Activated CD8-positive, alpha-beta T cell treated with anti-CD3 and anti-CD28 coated beads, Interleukin-2, amount 10 ng/mL, durations not matched to agents 7 days and 5 days (primary cell): ENCODE measurements at places on chromosomes 13 and 19. TPM values are rescaled to one million over a fixed set of nuclear protein-coding genes. Genes with fewer than 3 reads are reported as not detected.

TMIGD2 gene
- 39.5 TPM for total RNA-seq

CEACAM21 gene
- total RNA-seq: 49.4 TPM

VAV1 gene
- total RNA-seq: 125 TPM

ALOX5AP gene
- 71.0 TPM for total RNA-seq

STOML3 gene
- total RNA-seq: not detected

ZNF285 gene
- total RNA-seq: 1.7 TPM

CNFN gene
- not detected for total RNA-seq

LILRB1 gene
- 0.91 TPM for total RNA-seq

FFAR2 gene
- total RNA-seq: not detected

URAD gene
- not detected for total RNA-seq

OR7C1 gene
- not detected for total RNA-seq

MED26 gene
- total RNA-seq: 17.2 TPM

FGF14 gene
- not detected for total RNA-seq

SLITRK6 gene
- total RNA-seq: not detected

NALCN gene
- not detected for total RNA-seq

S1PR4 gene
- total RNA-seq: 140 TPM

CCNE1 gene
- 38.7 TPM for total RNA-seq

C19orf67 gene
- total RNA-seq: not detected

LIM2 gene
- not detected for total RNA-seq

ZNF560 gene
- not detected for total RNA-seq

LILRB4 gene
- total RNA-seq: not detected

FUT2 gene
- not detected for total RNA-seq

APBA3 gene
- total RNA-seq: 39.6 TPM

CGB3 gene
- not detected for total RNA-seq

CILP2 gene
- 0.16 TPM for total RNA-seq

PNPLA6 gene
- 166 TPM for total RNA-seq

CAMSAP3 gene
- 0.42 TPM for total RNA-seq

SLC25A41 gene
- 0.18 TPM for total RNA-seq

COL4A2 gene
- not detected for total RNA-seq

KLK3 gene
- not detected for total RNA-seq

DDA1 gene
- total RNA-seq: 44.6 TPM

SLITRK5 gene
- not detected for total RNA-seq

ZNF534 gene
- not detected for total RNA-seq

C2CD4C gene
- total RNA-seq: not detected

KCNC3 gene
- total RNA-seq: 0.47 TPM

SULT2B1 gene
- total RNA-seq: not detected

RAB4B gene
- 53.1 TPM for total RNA-seq

ZNF221 gene
- 1.9 TPM for total RNA-seq

SYT3 gene
- not detected for total RNA-seq

LGI4 gene
- 0.13 TPM for total RNA-seq

LRG1 gene
- total RNA-seq: not detected

FOSB gene
- 154 TPM for total RNA-seq

HCST gene
- 216 TPM for total RNA-seq

CCDC169 gene
- not detected for total RNA-seq

CNMD gene
- total RNA-seq: not detected

ZNF345 gene
- 4.9 TPM for total RNA-seq

TMEM190 gene
- total RNA-seq: not detected

PSG5 gene
- total RNA-seq: not detected

FXYD3 gene
- total RNA-seq: not detected

IFNL2 gene
- total RNA-seq: not detected

EBPL gene
- total RNA-seq: 19.8 TPM

PRRG2 gene
- total RNA-seq: 1.5 TPM

CRTC1 gene
- 8.0 TPM for total RNA-seq

ZNF30 gene
- 4.1 TPM for total RNA-seq
